ENCODE measurements at places on chromosomes 12 and 14. TPM values are rescaled to one million over a fixed set of nuclear protein-coding genes. Genes with fewer than 3 reads are reported as not detected.

DNA sequence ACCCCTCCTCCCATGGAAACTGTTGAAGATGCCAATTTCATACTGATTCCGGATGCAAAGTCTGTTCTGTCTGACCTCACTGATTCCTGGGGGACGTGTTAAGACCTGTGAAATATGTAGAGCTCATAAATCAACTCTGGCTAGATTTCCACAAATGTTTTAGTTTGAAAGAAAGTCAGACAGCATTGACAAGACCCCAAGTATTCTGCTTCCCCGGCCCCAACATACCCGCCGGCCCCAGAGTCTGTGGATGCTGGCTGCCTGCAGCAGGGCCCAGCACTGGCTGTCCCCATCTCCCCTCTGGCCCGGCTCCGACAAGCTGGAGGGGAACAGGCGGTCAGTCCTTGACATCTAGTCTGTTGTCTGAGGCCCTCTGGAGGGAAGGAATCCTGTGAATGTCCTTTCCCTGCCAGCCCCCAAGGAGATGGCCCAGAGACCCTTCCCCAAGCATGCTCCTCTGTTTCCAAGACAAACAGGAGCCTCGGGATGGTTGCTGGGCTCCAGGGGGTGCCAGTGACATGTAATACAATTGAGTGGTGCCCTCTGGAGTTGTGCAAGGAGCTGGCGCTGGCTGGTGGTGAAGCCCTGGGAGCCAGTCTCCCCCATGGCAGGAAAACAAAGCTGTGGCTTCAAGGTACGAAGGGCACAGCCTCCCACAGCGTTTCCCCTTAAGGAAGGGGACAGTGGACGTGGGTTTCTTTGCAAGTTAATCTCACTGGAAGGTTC lies 22.3 kb downstream of the FBLN5 start:
- no peak overlapping the region for H3K4me3 ChIP-seq
- DNase-seq = no peak
- peak overlapping the region; percentile 0 for H3K27ac ChIP-seq
- no peaks in the 10 kb centered on the region for H3K36me3 ChIP-seq
- no peaks in the 10 kb centered on the region for H3K27me3 ChIP-seq
- H3K4me1 ChIP-seq = peaks cover 29% of the 10 kb centered on the region

DNA sequence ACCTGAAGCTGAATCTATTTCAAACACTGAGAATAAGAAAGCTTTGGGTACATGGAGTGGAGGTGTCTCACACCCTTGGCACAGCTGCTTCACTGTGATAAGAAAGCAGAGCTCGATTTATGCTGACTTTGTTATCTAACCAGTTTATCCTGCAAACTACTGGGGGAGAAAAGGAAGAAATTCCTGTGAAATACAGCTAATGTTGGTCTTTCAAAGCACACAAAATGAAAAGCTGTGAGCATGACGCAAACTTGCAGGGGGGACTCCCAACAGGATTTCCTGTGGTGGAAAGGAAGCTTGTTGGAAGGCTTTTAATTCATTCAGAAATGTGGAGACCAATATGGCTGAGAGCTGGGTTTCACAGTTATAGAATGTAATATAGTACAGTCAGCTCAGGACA lies 53.4 kb downstream of the SRGAP1 start:
- no peak for DNase-seq
- peaks cover 43% of the 10 kb centered on the region for H3K4me1 ChIP-seq
- H3K27ac ChIP-seq = no peak overlapping the region
- H3K4me3 ChIP-seq = no peak overlapping the region
- H3K36me3 ChIP-seq = no peaks in the 10 kb centered on the region

GRCh38 chr14:50106178-50106577 lies 10.2 kb downstream of the VCPKMT start:
- DNase-seq = no peak
- no peak overlapping the region for H3K4me3 ChIP-seq
- H3K27ac ChIP-seq = no peak overlapping the region
- no peaks in the 10 kb centered on the region for H3K4me1 ChIP-seq

- H3K4me1 ChIP-seq = peaks cover 6% of the 10 kb centered on the region
- H3K27ac ChIP-seq = no peak overlapping the region
- no peak for DNase-seq
- H3K36me3 ChIP-seq = no peaks in the 10 kb centered on the region
Observed at GRCh38 chr12:6790496-6791150, 1.3 kb downstream of the CD4 start.

GRCh38 chr12:113645183-113645582 lies 173.5 kb upstream of the LHX5 start:
- no peak for DNase-seq
- H3K4me3 ChIP-seq = no peak overlapping the region
- no peaks in the 10 kb centered on the region for H3K36me3 ChIP-seq

- no peaks in the 10 kb centered on the region for H3K27me3 ChIP-seq
- H3K36me3 ChIP-seq = no peaks in the 10 kb centered on the region
- DNase-seq = no peak
- no peak overlapping the region for H3K4me3 ChIP-seq
- no peak overlapping the region for H3K27ac ChIP-seq
Observed at GRCh38 chr12:72033991-72034390, 95.3 kb downstream of the TPH2 start.

DNA sequence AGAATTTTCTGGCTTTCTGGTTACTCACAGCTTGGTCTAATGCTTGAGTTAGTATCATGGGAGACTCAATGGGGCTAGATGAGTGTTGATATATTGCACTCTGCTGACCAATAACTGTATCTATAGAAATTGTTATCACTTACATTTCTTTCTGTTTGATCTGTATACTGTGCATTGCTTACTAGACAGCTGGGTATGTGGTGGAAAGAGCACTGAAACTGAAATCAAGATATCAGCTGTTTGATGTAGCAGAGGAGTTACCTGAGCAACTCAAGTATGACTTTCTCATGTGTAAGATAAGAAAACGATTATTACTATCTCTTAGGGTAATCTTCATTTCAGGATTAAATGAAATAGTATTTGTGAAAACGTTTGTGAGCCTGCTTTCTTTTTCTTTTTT lies 183.0 kb downstream of the SLC15A5 start:
- H3K4me3 ChIP-seq = no peak overlapping the region
- no peaks in the 10 kb centered on the region for H3K27me3 ChIP-seq
- DNase-seq = no peak
- H3K4me1 ChIP-seq = peaks cover 10% of the 10 kb centered on the region
- H3K27ac ChIP-seq = no peak overlapping the region

GRCh38 chr12:120631097-120631496 lies 9.3 kb upstream of the CABP1 start:
- DNase-seq = no peak
- H3K27ac ChIP-seq = no peak overlapping the region

DNA sequence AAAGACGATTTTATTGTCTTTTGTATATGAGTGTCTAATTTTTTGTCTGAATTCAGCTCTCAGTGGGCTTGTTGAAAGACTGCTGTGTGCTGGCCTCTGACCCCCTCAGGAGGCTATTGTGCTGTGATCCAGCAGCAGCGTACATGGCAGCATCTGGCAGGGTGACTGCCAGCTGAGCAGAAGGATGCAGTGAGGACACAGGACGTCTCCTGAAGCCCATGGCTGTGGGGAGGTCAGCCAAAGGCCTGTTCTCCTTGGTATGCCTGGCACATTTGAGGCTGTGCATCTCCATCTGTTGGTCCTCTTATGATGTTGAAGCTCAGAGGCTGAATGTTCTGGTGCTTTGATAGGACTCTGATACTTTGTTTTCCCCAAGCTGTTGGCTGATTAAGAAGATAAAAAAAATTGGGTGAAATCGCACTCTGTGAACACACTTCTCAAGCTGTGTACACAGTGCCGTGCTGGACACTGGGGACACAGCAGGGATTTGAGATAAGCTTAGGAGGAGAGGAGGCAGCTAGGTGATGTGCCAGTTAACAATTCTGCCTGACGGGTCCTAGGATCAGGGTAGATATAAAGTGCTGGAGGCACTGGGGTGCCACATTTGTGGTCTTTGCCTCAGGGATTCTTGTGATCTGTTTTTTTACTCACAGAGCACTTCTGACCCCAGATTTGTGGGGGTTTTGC lies 37.5 kb downstream of the EID3 start:
- no peaks in the 10 kb centered on the region for H3K27me3 ChIP-seq
- peaks cover 37% of the 10 kb centered on the region for H3K4me1 ChIP-seq
- H3K4me3 ChIP-seq = no peak overlapping the region
- no peak for DNase-seq

- no peak overlapping the region for H3K27ac ChIP-seq
- no peaks in the 10 kb centered on the region for H3K27me3 ChIP-seq
Observed at GRCh38 chr14:89926694-89927093, 27.8 kb downstream of the EFCAB11 start.

GRCh38 chr12:12446786-12447185 lies 89.9 kb downstream of the BORCS5 start:
- H3K4me1 ChIP-seq = peaks cover 29% of the 10 kb centered on the region
- H3K36me3 ChIP-seq = no peaks in the 10 kb centered on the region
- H3K4me3 ChIP-seq = no peak overlapping the region
- no peak for DNase-seq

GRCh38 chr14:35855876-35856481 lies 29.8 kb downstream of the BRMS1L start:
- no peaks in the 10 kb centered on the region for H3K4me1 ChIP-seq
- DNase-seq = no peak
- no peaks in the 10 kb centered on the region for H3K27me3 ChIP-seq
- peaks cover 6% of the 10 kb centered on the region for H3K36me3 ChIP-seq

DNA sequence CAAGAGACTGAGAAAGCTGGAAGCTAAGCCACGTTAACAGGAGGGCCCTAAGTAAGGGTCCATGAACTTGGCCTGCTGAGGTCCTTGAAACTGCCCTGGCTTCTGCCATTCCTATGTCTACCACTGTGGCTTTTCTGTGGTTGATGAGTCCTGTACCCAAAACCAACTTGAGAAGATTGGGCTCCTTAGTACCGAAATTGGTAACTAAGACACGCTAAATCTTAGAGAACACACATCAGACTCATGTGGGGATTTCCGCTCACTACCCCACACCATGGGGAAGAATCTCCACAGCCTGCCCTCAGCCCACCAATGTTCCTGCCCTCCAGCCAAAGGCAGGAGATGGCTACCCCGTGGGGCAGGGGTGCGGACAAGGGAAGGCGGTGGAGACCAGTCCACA lies 232.9 kb downstream of the SPTSSA start:
- H3K4me1 ChIP-seq = peaks cover 34% of the 10 kb centered on the region
- no peak overlapping the region for H3K4me3 ChIP-seq
- no peaks in the 10 kb centered on the region for H3K27me3 ChIP-seq

DNA sequence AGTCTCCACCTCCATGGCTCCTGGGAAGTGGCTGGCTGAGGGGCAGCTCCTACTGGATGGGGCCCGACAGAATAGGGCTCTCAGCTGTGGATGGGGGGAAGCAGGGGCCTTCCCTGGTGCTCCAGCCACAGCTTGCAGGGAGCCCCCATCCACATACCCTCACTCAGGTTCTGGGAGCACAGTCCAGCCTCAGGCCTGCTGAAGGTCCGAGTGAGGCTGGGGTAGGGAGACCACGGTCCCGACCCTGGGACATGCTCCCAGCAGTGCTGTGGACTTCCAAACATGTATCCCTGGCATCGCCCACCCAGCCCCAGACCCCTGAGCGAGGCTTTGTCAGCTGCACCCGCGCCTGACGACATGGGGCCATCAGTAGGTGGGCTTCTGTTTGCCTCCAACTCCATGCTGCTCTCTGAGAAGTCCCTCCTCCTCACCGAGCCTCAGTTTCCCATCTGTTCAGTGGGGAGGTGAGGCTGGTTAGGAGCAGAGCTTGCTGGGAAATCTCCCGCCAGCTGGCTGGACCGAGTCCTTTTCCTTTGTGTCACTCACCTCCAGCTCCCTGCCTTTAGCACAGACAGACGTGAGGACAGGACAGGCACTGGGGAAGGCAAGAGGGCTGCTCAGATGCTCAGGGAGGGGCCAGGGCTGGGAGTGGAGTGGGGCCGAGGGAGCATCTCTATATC lies 9.1 kb upstream of the ATG101 start:
- H3K27me3 ChIP-seq = no peaks in the 10 kb centered on the region
- peak overlapping the region; percentile 76 for H3K27ac ChIP-seq
- H3K4me1 ChIP-seq = peaks cover 47% of the 10 kb centered on the region

GRCh38 chr12:12926571-12927071 lies 25.3 kb downstream of the GPRC5D start:
- H3K27me3 ChIP-seq = no peaks in the 10 kb centered on the region
- H3K27ac ChIP-seq = no peak overlapping the region
- H3K4me3 ChIP-seq = no peak overlapping the region

DNA sequence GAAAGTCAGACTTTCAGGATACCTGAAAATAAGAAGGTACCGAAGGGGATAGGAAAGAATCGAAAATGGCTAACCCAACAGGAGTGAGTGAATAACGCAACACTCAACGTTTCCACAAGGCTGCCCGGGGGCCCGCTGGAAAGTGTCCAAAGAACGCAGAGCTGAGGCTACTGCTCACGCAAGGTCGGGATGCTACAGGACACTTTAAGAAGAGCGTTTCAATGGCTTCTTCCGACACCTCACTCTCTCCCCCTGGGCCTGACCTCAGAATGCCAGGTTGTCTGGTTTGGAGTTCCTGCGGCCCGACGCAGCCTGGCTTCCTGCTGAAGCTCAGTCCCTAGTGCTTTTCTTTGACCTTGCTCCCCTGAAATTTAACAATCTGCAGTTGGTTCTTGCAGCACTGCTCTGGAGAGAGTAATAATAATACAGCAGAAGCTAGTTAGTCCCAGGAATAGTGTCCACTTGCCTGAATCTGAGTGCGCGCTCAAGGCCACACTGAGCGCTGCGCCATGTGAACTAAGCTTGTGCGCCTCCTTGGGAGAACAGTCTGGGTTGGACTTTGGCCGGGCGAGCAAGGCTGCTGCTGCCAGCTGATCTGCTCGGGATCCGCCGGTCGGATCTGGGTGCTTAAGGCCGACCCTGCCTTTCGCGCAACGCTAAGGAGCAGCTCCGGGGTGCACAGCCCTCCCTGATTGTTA lies 2.0 kb upstream of the ALX1 start:
- peaks cover 26% of the 10 kb centered on the region for H3K4me1 ChIP-seq
- H3K36me3 ChIP-seq = no peaks in the 10 kb centered on the region
- DNase-seq = no peak
- H3K4me3 ChIP-seq = no peak overlapping the region
- no peak overlapping the region for H3K27ac ChIP-seq

DNA sequence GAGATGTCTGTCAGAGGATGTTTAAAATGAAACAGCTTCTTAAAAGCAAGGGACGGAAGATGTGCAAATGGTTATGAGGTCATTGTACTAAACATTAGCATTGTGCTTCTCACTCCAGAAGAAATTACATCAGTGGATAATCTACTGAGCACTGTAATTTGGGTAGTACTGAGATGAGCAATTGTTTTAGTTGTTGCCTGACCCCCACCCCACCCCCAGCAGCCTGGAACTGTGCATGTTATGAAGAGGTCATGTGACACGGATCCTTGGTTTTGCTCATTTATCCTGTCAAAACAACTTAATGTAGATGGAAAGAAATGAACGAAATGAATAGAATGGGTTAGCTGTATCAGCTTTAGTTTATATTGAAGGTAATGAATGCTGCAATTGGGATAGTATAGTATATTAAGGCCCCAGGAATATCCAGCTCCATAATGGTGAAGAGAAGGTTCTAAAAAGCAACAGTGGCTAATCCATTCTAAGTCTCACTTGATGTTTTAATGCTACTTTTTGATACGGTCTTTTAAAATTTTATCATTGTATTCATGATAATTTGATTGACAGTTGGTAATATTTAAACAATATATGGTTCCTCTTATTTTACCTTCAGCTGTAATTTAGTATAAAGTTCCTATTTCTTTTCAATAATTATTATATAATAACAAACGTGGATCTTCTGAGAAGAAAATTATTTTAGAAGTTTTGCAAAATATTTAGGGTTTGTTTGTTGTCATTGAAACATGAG lies 58.5 kb downstream of the WNK1 start:
- H3K27me3 ChIP-seq = no peaks in the 10 kb centered on the region
- no peak overlapping the region for H3K27ac ChIP-seq
- peaks cover 11% of the 10 kb centered on the region for H3K36me3 ChIP-seq
- no peak for DNase-seq

Gene TAS2R19
- 1.4 TPM for total RNA-seq

Gene DPF3
- 0.78 TPM for total RNA-seq

Gene ZDHHC22
- not detected for total RNA-seq

Gene RASSF8
- 81.0 TPM for total RNA-seq

Gene STRAP
- total RNA-seq = 74.6 TPM

Gene TUBA1C
- total RNA-seq = 165 TPM

Gene LALBA
- total RNA-seq = not detected

Gene FGF23
- not detected for total RNA-seq

Gene PLA2G1B
- total RNA-seq = not detected
